A549 (cell line): ENCODE measurements at places on chromosomes 2 and 18. TPM values are rescaled to one million over a fixed set of nuclear protein-coding genes. Genes with fewer than 3 reads are reported as not detected.

Gene CNGA3
- not detected in 3 replicates for polyA plus RNA-seq

Gene MAPRE3
- polyA plus RNA-seq = 19.3 to 21.8 TPM (median 21.5 TPM) in 3 replicates

Gene MALT1
- polyA plus RNA-seq = 28.0 to 34.0 TPM (median 33.3 TPM) in 3 replicates

DNA sequence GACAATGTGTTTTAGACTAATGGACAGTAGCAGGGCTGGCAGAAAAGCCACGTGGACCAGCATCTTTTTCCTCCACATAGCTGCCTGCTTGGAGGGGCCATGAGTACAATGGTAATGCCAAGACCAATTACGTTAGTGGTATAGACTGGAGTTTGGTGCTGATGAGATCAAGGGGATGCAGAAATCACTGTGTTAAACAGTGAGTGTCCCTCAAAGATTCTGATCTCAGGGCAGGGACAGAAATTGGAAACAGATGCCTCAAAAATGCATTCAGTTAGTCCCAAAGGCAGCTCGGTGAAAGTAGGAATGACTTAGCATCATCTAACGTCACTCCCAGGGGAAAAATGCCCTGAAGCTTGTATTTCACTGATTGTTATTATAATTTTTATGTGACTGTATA lies 72.4 kb downstream of the SLC16A14 start:
- DNase-seq = no peak

DNA sequence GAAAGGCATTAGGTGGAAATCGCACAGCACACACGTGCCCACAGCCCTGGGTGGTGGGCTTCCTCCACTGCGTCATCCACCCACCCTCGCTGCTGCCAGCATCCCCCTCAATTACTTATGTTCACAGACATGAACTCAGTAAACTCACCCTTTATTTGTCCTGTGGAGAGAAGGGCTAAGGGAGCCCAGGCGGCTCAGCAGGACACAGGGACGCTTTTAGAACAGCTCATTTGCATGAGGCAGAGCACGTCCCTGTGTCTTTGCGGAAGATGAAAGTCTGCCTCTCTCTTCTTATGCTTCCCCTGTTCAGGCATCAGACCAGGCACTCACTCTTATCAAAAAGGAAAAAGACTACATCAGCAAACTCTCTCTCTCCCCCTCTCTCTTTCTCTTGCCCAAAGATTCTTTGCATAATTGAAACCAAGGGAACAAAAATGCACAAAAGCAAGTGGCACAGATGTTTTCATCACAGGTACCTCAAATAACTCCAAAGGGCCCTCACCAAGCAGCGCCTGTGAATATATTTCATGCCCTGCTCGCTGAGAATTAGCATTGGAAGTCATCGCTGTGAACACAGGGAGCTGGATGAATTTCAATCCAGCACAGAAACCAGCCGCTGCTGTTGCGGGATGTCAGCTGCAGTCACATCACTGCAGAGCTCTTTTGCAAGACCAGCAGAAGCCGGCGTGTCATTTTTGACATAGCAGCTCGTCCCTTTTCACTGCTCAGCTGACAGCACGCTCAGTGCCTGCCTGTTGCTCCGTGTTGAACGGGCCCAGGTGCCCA lies 376.3 kb upstream of the MYT1L start:
- DNase-seq = no peak

DNA sequence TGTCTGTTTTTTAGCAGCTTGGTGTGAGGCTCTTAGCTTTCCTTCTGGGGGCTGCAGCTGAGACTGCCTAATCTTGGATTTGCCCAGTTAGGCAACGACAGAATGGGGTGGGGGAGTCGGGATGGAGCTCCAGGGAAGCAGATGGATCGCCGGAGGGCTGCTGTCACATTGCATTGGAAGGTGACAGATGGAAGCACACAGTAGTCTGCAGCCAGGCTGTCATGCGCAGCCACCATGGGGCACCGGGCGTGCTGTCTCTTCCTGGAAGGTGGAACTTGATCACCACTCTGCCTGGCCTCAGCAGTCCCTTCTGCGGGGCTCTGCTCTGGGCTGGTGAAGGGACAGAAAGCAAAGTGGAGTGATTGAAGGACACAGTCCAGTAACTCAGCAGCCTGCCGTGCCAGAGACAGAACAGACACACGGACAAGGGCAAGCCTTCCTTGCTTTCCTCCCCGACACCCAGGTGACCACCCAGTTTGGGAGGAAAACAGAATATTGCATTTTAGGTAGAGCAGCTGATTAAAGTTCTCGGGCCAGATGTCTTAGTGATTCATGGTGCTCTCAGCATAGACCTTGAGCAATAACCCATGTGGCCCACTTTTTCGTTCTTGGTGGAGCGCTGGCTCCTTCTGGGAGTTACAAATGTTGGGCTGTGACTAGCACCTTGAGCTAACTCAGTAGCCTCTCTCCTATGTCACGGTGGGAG lies 40.9 kb downstream of the RNF144A start:
- no peak for DNase-seq

- DNase-seq = no peak
These were observed 5.8 kb downstream of the SH3RF3 start for GRCh38 chr2:109134741-109135358.
